Liver (tissue), 10 donors: ENCODE measurements at places on chromosomes 6 and 20. TPM values are rescaled to one million over a fixed set of nuclear protein-coding genes. Genes with fewer than 3 reads are reported as not detected.

DNA sequence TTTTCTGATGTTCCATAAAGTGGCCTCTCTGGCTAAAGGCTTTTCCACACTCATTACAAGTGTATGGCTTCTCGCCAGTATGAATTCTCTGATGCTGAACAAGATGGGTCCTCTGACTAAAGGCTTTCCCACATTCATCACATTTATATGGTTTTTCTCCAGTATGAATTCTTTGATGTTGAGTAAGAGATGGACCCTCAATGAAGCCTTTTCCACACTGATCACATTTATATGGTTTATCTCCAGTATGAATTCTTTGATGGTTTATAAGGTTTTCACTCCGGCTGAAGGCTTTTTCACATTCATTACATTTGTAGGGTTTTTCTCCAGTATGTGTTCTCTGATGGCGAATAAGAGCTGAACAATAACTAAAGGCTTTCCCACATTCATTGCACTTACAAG lies 20.4 kb downstream of the ZNF184 start:
- no peak for DNase-seq

DNA sequence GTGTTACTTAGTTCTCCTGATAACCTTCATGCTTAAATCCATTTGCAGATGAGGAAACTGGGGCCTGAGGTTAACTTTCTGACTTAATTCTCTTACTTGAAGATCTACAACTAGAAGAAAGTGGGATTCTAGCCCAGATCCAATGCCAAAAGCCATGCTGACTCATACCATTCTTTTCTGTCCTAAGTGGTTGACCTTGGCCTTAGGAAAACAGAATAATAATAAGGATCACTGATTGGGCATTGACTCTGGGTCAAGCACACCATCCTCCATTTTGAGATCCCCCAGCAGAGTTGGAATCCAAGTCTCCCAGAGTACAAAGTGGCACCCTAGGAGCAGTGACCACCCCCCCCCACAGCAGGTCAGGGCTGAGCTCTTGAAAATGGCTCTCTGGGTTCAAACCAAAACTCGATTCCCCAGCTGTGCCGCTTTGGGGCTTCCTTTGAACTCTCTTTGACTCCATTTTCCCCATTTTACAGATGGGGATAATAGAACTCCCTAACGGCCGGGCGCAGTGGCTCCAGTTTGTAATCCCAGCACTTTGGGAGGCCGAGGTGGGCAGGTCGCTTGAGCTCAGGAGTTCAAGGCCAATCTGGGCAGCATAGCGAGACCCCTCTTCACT lies 12.8 kb upstream of the ZNF217 start:
- no peak for DNase-seq

DNA sequence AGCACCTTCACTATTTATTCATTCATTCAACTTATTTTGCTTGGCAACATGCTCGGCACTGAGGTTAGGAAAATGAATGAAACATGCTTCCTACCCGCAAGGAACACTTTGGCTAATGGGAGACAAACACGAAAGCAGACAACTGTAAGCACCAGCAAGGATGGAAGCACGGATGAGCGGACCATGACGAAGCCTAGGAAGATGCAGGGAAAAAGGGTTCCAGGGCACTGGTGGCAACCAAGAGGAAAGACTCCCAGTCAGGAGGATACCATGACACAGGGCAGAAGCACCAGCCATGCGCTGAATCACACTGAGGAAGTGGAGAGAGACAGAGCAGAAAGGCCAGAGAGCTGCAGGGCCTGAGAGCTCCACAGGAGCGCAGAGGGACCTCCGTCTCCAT lies 9.8 kb downstream of the PDE10A start:
- no peak for DNase-seq

DNA sequence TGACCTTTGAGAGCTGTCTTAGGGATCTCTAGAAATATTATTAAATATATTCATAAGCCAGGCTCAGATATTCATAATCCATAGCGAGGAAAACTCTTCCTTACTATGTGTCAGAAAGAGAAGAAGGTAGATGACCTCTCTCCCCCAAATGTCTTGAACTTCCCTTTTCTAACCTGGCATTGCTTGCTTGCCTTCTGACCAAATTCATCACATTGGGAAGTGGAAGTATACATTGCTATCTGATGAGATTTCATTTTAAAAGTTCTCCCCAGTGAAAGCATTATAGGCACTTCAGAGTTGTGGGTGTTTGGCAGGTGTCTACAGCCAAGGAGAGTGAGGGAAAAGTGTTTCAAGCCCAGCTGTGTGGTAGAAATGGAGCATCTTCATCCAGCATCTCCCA lies 197.3 kb downstream of the ZFAND3 start:
- DNase-seq = no peak

DNA sequence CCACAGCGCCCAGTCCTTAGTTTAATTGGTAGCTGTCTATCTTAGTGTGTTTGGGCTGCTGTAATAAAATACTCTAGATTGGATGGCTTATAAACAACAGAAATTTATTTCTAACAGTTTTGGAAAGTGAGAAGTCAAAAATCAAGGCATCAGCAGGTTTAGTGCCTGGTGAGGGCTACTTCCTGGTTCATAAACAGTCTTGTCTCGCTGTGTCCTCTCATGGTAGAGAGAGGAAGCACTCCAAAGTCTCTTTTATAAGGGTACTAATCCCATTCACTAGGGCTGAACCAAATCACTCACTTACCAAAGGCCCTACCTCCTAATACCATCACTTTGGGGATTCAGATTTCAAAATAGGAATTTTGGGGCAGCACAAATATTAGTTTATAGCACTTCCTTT lies 336.9 kb upstream of the RSPO3 start:
- no peak for DNase-seq

- DNase-seq = no peak
Observed at GRCh38 chr20:9506964-9507369, 7.4 kb upstream of the LAMP5 start.

DNA sequence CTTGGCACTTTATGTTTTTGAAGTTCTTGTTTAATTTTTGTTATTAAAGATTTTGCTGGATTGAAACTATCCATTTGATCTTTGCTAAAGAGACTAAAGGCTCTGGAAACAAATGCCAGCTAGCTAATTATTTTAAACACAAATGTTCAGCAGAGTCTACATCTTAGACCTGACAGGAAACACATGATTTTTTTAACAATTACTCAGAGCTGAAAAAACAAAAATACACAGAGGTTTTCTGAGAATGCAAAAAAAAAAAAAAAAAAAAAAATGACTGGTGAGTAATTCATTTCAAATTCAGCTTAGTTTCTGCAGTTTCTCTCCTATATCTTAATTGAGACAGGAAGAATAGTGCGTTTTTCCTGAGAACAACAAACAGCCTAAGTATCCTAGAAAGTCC lies 448.0 kb downstream of the TENT5A start:
- no peak for DNase-seq

GRCh38 chr20:11229772-11230171 lies 556.0 kb upstream of the JAG1 start:
- no peak for DNase-seq

GRCh38 chr6:74720923-74721322 lies 484.9 kb downstream of the COL12A1 start:
- no peak for DNase-seq

DNA sequence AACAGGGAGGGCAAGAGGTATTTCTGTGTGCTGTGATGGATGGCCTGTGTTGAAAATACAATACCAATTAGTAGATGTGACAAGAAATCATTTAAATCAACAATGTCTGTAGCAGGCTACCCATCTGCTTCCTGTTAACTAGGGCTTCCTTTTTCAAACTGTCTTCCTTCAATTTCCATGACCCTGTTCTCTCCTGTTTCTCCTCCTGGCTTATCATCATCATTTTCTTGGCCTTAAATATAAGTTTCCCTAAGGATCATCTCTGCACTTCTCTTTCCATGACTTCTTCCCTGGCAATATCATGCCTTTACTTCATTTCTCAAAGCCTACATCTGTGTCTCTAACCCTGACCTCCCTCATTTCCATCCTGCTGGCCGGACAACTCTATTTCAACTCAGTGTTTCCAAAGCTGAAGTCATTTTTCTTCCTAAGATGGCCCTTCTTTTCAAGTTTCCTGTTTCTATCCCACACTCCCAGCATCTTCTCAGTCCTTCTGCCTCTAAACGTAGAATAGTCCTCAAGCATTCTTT lies 18.2 kb downstream of the ZC2HC1B start:
- no peak for DNase-seq

DNA sequence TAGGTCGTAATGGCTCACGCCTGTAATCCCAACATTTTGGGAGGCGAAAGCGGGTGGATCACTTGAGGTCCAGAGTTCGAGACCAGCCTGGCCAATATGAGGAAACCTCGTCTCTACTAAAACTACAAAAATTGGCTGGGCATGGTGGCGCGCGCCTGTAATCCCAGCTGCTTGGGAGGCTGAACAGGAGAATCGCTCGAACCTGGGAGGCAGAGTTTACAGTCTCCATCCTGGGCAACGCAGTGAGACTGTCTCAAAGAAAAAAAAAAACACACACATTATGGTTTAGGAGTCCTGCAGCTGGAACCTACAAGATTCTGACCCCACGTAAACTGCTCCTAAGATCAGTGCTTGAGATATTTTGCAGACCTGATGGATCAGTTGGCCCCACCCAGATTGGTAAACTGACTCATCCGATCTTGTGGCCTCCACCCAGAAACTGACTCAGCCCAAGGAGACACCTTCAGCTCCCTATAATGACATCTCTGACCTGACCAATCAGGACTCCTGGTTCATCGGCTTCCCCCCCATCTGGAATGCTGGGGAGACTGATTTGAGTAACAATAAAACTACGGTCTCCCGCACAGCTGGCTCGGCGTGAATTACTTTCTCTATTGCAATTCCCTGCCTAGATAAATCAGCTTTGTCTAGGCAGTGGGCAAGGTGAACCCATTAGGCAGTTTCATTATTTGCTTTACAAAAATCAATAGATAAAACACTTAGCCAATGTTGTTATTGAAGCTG lies 96.2 kb upstream of the BTN3A2 start:
- DNase-seq = no peak

- DNase-seq = no peak
Observed at GRCh38 chr6:35091346-35092083, 49.6 kb downstream of the TCP11 start.

DNA sequence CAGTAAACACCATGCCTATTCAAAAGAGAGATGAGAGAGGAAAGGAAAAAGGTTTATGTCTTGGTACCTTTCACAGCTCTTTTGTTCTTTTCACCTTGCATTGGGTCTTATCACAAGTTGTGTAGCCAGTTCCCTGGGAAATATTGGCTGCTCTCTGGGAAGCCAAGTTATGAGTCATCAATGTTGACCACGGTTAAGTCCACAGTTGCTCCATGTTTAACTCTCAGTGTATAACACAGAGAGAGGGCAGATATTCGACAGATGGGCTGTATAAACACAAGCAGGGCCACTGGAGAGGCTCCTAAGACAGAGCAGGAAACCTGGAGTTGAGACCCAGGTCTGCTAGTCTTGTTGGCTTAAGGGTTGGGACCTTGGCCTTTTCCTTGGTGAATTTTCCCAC lies 718.6 kb downstream of the QKI start:
- DNase-seq = no peak

DNA sequence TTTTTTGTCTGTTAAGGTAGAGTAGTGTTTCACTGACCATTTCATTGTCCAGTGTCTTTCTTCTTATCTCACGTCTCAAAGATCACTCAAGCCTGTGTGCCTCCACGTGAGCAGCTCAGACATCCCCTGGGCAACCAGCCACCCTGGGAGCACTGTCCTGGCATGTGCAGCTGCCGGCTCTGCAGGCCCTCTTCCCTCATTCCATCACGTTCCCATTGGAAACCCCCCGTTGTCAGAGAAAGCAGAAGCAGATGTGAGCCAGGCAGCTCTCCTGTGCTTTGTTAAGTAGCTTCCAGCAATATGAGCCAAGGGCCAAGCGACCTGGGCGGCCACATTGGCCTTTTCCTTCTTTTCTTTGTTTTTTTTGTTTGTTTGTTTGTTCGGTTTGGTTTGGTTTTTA lies 233.2 kb upstream of the SYNDIG1 start:
- DNase-seq = no peak

RAMACL gene
- 0.28 TPM for total RNA-seq

CYB5R4 gene
- total RNA-seq = 3.4 TPM

SLC9A8 gene
- total RNA-seq = 9.2 TPM

PKIG gene
- total RNA-seq = 10.6 TPM

OR2H2 gene
- not detected for total RNA-seq

GABRR1 gene
- total RNA-seq = not detected

MAFB gene
- total RNA-seq = 12.4 TPM
